ENCODE measurements at places on chromosomes 16 and 17. TPM values are rescaled to one million over a fixed set of nuclear protein-coding genes. Genes with fewer than 3 reads are reported as not detected.

KRT33B gene
- total RNA-seq, result not detected

DNA sequence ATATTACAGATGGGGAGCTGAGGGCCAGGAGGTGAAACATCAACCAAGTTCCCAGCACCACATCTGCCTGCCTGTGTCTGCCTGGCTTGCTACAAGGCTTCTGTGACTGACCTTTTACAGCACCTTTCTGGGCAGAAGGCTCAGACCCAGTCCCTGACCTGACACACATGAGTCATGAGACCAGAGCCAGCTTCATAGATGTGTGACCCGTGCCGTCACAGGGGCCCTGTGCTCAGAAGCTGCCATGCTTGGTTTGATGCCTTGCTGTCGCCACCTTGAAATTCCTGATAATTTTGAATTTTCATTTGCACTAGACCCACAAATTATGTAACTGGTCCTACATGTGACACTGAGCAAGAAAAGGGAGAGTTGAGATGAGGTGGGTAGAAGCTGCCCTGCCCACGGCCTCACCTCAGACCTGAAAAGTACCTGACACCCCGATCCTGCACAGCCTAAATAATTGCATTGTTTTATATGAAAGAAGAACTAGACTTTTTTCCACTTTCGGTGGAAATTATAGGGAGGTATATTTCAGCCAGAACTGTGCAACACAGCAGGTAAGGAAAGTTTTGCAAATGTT, 13.3 kb upstream of the PECAM1 start:
- DNase-seq, result no peak

DNA sequence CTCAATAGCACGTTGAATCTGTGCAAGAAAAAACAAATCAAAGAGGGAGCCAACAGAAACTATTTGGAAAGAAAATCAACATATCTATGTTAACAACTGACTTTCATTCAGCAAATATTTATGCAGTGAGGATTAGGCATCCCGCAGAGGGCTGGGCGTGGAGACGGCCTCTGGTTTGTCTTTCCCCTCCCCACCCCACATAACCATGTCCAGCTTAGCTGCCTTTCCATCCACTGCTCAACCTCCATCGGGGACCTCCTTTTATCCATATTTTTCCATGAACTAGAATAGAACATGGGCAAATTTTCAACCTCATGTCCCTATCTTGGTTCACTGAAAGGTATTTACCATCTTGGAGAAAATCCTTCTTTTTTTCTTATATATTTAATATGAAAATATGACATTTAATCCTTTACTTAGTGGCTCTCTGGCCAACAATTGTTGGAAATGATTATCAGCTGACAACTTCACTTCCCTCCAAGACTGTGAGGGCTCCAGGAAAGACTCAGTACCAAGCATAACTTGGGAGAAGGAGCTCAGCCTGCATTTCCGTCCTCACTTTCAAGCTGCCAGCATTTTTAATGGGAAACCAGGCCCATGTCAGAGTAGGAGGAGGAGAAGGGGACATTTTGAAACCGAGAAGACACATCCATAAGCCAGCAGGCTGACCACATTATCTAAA, 462.6 kb upstream of the MAF start:
- no peak for DNase-seq

PRSS36 gene
- total RNA-seq, result 0.99 TPM

ADORA2B gene
- total RNA-seq, result 5.4 TPM

DNA sequence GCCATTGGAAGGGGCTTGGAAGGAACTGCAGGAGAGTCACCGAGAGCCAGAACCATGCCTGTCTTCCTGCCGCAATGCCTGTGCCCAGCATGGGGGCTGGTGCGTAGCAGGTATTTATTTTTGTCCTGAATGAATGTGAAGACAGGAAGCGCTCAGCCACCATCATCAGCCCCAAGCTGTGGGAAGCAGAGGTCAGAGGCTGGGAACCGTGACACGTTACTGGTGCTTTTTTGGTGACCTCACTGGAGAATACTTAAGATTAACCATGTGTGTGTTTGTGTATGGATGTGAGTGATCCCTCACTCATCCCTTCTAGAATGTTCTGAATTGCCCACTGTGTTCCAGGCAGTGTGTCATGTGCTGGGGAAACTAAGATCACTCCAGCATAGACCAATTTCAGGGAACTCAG, 343.8 kb downstream of the SNX29 start:
- peak; percentile 12 for DNase-seq

CDRT15L2 gene
- total RNA-seq, result not detected

CD19 gene
- total RNA-seq, result not detected

- DNase-seq, result no peak
Observed at GRCh38 chr16:84302111-84302954, 7.7 kb downstream of the WFDC1 start.

Measured in lung microvascular endothelial cell (primary cell).